GM13977 (cell line): ENCODE measurements at places on chromosomes 11 and 22.
A peak's percentile ranks its signal among the peaks of the same experiment; 100 is the strongest.

GRCh38 chr11:57406337-57406904 lies 16.0 kb upstream of the PRG2 start:
- peak; percentile 52 for DNase-seq

DNA sequence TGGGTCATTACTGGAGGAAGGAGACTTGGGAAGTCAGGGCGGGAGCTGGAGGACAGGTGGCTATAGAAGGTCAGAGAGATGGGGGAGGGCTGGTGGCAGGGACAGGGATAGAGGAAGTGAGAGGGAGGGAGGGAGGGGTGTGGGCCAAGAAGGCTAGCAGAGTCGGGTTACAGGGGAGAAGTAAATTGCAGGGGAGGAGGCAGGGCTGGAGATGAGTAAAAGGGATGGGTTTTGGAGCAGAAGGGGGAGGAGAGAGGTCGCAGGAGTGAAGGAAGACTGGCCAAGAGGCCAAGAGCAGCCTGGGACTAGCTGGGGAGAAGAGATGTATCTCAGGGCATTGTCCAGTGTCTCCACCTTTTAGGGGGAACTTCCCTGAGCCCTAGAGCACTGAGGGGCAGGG lies 33.0 kb downstream of the LRRC10B start:
- DNase-seq: no peak

DNA sequence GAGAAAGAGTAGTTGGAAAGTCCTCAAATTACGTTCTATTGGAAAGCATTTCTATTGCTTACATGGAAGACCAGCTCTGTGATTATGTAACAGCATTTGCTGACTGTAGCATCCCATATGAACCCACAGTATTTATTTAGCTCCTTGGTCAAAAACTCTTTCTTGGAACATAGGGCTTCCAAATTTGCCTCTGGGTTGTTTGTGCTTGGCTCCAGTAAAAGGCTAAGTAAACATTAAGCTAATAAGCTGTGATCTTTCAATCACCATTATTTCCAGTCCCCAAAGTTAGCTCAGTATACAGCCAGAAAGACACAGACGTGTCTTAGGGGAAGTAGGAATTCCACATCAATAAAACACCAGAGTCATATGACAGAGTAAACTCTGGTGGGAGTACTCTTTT lies 668.8 kb downstream of the DLG2 start:
- no peak for DNase-seq

GRCh38 chr11:57779276-57779675 lies 17.7 kb downstream of the CTNND1 start:
- no peak for DNase-seq

GRCh38 chr11:77854838-77855237 lies 33.9 kb downstream of the AAMDC start:
- DNase-seq: no peak

- DNase-seq: no peak
Measured at GRCh38 chr11:87295237-87295636, 257.5 kb downstream of the TMEM135 start.

DNA sequence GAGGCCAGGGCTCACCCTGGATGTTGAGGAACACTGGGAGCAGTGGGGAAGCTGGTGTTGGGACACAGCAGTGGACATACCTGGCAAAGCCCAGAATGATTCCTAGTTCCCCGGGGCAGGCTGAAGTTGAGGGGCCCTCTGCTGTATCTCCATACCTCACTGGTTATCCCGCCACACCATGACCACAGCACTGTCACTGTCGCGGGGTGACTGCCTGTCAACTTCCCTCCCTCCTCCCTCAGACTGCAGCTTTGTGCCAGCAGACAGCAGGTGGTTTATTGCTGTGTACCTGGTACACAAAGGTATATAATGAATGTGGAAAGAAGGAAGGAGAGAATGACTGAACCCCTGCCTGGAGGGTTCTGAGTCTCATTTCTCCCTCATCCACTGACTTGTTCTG lies 318.7 kb downstream of the TMEM135 start:
- no peak for DNase-seq

- DNase-seq: peak; percentile 63
Measured at GRCh38 chr11:127074151-127074761, 73.7 kb upstream of the KIRREL3 start.

- no peak for DNase-seq
Measured at GRCh38 chr11:86047275-86047991, 21.5 kb downstream of the PICALM start.

DNA sequence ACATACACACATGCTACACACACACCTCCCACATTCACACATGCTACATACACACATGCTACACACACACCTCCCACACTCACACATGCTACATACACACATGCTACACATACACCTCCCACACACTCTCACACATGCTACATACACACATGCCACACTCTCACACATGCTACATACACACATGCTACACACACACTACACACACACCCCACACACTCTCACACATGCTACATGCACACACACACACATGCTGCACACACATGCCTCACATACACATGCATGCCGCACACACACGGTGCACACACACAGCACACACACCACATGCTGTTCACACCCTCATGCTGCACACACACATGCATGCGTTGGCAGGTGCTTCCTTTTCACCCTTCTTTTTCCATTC lies 495.4 kb downstream of the NTM start:
- DNase-seq: no peak

DNA sequence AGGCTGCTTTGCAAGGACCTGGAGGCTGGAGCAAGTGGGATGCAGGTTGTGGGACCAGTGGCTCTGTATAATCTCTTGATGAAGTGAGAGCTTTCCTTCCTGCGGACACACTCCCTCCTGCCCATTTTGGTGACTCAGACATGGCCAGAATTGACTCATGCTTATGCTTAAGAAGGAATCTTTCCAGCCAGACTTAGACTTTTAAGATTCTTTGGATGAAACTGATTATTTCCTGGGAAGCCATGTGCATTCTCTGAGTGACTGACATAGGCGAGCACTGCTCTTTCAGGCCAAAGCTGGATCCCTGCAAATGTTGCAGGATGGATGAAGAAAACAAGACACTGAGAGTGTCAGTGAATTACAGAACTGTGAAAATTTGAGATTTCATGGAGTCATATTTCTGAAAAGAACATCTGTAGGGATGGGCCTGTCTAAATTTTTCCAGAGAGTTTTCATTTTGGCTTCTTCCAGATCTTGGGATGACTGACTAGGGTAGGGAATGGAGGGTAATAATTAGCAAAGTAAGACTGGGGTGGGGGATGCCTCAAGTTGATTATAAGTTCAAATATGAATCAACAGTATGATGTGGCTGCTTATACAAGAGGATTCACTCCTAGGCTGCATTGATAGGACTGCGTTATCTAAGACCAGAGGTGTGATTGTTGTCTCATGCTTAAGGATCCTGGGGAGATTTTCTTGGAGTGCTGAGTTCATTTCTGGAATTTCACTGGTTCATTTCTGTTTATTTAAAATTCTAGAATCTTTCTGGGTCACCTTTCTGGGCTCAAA lies 195.8 kb downstream of the HIPK3 start:
- DNase-seq: no peak
